ENCODE measurements at places on chromosomes 16 and 17.

DNA sequence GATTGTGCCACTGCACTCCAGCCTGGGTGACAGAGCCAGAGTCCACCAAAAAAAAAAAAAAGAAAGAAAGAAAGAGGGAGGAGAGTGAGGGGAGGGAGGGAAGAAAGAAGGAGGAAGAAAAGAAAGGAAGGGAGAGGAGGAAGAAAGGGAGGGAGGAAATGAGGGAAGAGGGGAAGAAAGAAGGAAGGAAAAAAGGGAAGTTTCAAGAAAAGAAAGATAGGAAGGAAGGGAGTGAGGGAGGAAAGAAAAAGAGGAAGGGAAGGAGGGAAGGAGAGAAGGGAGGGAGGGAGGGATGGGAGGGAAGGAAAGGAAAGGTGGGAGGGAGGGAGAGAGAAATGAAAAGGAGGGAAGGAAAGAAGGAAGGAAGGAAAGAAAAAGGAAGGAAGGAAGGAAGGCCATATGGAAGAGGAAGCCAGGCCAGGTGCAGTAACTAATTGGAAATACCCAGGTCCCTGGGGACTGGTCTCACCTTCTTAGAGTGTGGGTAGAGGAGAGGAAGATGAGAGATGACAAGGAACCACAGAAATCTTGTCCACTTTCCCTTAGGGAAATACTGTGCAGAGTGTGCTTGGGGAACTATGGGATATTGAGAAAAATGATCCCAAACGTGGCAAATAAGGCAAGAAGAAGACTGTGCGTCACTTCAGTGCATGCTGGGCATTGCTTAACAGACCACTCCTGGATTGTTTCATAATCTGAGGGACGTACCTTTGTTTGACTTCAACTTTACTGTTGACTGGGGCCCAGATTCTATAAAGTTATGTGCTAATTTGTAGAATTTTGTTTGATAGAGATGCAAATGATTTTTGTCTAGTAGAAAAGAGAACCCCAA, 15.1 kb upstream of the CSNK2A2 start:
- no peak for DNase-seq

DNA sequence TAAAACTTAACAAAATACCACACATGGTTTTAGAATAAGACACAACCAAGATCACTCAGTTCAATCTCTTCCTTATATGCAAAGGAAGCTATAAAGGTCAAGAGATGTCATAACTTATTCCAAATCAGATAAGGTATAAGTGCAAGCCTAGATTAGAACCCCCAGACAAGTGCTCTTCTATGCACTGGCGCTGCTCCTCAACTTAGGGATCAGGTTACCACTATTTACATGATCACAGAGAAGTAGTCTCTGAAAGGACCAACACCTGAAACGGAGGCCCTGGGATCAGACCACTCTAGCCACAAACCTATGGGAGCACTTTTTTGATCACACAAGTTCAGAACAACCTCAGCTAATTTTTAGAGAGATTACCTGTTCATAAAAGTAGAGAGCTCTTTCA, 16.6 kb downstream of the COPS3 start:
- no peak for DNase-seq

DNA sequence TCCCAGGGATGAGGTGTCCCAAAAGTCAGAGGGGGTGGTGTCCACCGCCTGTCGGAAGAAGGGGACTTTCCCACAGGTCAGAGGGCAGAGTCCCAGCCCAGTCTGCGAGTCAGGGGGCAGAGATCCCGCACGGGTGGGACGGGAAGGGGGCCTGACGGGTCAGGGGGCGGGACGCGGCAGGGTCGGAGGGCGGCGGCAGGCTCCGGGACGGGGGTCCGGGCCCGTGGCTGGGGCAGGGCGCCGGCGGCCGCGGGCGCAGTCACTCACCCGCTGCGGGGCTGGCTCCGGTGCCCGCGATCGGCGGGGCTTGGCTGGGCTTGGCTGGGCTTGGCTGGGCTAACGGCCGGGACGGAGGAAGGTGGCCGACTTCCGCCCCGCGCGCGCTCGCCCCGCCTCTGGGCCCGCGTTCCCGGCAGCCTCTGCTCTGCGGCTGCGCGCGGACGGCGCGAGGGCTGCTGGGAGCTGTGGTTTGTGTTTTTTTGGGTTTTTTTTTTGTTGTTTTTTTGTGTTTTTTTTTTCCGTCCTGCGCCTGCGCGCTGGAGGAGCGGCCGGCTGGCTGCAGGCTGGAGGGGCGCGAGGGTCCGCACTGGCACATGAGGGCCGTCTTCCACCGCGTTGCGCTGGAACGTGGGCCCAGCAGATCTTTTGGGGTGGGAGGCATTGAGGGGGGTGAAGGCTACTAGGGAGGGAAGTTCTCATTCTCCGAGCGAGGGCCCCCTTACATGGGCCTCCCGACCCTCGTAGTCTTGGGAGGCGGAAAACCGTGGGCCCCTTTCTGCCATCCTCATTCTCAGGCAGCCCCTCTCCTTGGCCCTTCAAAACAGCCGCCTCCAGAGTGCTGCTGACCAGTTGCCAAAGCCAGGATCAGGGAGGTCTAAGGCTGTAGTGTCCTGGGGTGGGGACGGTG, at the start of gene CANT1:
Gene CANT1 (minus strand): TSS at position 368 of the 907 bp plus-strand sequence. CDS start 12,142 bp downstream, outside the sequence.
- DNase-seq, result peak; percentile 90

DNA sequence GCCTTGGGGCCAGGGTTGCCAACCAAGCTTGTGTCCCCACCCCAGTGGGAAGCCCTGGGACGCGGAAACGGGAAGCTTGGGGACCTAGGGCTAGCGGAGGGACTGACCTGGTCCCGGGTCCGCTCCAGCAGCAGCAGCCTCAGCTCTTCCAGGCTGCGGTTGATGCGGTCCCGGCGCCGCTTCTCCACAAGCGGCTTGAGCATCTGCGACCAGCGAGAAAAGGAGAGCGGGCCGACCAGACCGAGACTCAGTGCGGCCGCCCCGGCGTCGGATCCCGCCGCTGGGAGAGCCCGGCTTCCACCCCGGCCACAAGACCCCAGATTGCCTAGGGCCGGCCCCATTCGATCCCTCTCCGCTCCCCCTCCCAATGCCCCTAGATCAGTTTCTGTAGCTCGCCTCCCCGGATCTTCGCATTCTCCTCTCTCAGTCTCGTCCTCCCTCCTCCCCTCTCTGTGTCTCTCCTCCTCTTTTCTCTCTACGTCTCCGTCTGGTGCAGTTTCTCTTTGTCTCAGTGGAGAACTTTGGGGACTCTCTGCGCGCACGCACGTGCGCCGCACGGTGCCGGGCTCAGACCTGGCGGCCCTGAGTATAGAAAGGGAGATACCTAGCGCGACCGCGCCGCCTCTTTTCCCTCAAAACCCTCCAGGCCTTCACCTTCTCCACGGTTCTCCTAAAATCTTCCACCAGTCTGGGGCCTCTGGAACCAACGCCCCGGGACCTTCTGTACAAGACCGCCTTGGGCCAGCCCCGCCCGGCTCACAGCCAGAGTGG, 797 bp downstream of the HES7 start:
- peak; percentile 56 for DNase-seq

DNA sequence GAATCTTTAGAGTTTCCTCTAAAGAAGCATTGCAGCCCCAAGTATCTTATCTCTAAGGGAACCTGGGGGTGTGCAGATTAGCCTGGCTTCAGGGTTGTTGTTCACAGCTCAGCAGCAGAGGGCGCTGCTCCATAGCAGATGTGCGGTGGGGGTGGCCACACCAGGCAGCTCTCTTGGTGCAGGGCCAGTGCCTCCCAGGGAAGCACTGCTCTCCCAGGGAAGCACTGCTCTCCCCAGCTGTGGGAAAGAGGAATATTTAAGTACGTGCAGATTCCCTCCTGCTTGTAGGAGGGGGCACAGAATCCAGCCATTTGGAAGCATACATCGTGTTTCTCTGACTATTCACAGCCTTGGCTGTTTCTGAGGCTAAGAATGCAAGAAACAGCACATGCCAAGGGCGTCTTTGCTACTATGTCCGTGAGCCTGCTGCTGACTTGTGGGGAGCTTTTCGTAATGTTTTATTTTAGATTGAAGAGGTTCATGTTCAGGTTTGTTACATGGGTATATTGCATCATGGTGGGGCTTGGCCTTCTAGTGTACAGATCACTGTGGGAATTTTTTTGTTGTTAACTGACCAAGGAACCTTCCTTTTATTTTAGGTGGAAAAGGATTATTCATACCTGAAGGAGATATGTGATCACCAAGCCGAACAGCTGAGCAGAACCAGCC, 217.8 kb downstream of the SPECC1 start:
- peak; percentile 92 for DNase-seq

GRCh38 chr17:181245-182049, at the start of gene DOC2B:
Gene DOC2B (minus strand): TSS chr17:181650. CDS start chr17:181479, 171 bp downstream.
- peak; percentile 60 for DNase-seq

- no peak for DNase-seq
Observed at GRCh38 chr17:11704041-11704440, 105.8 kb downstream of the DNAH9 start.

DNA sequence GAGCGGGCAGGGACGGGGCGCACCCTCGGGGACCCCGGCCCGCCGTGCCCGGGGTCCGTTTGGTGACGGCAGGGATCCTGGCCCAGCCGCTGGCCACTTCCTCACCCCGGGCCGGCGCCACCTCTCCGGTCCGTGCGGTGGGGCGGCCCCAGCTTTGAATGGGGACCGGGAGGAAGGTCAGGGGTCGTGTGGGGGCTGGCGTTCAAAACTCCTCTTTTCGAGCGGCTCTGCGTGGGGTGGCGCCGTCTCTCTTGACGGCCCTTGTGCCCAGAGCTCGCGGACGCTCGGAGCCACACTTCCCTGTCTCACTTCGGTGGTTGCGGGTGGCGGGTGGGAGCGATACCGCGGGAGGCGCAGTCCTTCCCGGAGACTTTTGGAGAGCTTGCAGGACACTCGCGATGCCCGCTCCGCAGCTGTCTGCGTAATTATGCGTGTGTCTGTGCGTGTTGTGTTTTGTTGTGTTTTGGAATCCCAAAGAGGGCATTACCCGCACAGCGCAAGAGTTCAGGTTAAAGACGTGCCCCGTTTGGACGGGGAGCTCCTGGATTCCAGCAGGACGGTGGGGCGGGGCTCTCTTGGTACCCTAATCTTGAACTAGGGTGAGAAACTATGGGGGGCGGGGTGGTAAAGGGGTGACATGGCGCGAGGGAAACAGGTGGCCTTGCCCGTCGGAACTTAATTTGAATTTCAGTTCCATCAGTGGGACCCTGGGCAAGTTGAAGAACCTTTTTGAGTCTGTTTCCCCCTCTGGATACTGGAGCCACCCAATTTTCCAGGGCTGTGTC, 637 bp downstream of the PLCG2 start:
- DNase-seq, result peak; percentile 50

- peak; percentile 5 for DNase-seq
Observed at GRCh38 chr17:73420897-73421296, 109.1 kb upstream of the CDC42EP4 start.

All from right forelimb (tissue), 1 donor.